Lower leg skin (tissue), 4 donors: ENCODE measurements at places on chromosomes 2 and 18.

GRCh38 chr2:51997571-51997970 lies 965.6 kb upstream of the NRXN1 start:
- DNase-seq, result no peak

DNA sequence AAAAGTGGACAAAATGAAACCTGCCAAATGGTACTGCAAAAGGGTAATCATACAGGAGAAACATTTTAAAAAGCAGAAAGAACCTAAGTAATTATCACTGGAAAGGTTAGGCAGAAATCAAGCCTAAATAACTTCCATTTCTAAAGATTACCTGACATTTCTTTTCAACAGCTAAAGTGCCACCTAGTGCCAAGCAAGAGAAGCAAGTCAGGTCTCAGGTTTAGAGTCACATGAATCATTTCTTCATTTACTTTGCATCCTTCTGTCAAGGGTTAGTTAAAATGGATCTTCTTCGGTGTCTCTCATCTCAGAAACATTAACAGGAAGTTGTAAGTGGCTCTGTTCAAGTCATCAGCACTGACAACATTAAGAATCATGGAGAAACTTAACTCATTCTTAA lies 90.3 kb downstream of the AKAIN1 start:
- no peak for DNase-seq

GRCh38 chr2:173008786-173009185 lies 66.9 kb upstream of the MAP3K20 start:
- DNase-seq, result no peak

DNA sequence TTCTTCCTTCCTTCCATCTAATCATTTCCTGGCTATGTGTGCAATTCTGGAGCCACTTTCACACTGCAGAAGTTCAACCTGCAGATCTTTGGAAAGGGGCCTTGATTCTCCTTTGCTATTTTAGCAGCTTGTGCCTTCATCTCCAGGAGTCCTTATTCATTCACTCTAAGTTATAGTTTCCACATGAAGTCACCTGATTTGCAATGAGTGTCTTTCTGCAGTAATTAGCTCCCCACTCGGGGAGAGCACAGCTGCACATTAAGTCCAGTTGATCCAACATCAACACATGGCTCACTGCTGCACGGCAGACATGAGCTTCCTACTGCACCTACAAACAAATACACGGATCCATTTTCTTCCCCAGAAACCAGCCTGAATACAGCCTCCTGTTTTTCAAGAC lies 323.1 kb upstream of the TNP1 start:
- no peak for DNase-seq

DNA sequence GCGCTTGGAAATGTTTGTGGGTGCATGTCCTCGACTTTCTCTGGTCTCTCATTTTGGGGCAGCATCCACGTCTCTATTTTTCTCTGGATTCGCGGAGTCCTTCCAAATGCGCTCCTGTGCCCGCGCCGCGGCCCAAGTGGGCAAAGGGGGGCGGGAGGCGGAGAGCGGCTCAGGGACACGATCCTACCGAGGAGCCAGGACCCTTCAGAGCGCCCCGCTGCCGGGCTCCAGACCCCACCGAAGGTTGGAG lies 990 bp downstream of the EPAS1 start:
- no peak for DNase-seq

- peak; percentile 52 for DNase-seq
These were observed 19.8 kb downstream of the CCT7 start for GRCh38 chr2:73253901-73254300.

GRCh38 chr2:60319031-60319547 lies 234.4 kb downstream of the BCL11A start:
- DNase-seq, result no peak

GRCh38 chr2:241904011-241904718 lies 34.6 kb downstream of the RTP5 start:
- no peak for DNase-seq

DNA sequence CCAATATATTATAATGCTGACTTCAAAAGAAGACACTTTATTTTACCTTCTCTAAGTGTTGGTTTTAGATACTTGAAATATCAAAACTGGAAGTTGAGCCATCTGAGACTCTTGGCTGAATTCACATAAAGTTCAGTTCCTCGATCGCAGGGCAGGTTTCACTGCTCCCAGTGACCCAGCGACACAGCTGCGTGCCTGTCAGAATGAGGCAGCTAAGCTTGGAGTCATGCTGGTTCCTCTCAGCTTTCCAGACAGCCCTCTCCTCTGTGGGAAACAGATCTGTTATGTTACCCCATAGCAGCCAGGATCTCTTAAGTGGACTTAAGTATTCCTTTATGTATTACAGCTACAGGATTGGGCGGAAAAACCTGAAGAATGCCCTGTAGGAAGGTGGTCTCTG lies 142.8 kb upstream of the ALPP start:
- DNase-seq, result no peak

DNA sequence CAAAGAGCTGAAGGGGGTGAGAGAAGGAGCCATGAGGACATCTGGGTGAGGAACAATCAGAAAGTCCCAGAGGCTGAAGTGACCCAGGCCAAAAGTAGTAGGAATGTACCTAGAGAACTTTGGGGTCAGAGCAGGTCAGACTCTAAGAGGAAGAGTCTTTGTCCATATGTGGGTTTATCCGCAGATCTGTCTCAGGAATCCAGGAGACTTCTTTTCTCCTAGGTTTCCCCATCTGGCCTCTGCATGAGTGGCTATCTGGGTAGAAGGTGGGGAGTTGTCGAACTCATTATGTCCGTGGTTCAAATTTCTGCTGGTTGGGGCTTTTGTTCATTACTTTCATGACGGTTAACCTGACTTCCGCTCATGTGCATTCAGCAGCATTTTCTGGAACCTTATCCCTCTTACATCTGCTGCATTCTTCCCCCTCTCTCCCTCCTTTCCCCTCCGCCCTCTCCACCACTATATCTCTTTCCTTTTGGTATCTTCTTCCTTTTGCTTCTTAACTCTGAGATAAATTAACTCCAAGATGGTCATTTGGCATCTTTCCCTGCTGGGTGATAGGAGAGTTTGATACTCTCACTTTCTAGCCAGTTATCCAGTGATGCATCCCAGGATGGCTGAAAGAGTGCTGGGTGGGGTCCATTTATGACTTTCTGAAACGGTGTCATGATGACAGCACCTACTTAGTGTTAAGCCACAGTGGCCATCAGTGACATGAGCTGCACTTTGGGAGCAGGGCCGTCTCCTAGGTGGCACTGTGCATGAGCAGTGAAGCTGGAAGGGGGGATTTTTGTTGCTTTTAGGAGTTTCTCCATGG lies 2.1 kb downstream of the LIPG start:
- no peak for DNase-seq

DNA sequence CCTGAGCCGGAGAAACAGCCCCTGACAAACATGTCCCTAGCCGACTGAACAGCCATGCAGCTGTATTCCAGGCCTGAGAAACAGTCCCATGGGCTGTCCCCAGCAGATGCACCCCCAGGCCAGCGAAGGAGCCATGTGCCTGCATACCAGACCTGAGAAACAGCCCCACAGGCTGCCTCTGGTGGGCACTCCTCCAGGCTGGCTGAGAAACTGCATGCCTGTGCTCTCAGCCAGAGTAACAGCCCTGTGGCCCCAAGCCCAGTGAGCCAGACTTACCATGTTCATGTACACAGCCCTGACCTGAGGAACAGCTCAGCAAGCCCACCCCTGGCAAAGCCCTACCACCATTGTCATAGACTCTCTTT lies 24.8 kb downstream of the BOLL start:
- no peak for DNase-seq

DNA sequence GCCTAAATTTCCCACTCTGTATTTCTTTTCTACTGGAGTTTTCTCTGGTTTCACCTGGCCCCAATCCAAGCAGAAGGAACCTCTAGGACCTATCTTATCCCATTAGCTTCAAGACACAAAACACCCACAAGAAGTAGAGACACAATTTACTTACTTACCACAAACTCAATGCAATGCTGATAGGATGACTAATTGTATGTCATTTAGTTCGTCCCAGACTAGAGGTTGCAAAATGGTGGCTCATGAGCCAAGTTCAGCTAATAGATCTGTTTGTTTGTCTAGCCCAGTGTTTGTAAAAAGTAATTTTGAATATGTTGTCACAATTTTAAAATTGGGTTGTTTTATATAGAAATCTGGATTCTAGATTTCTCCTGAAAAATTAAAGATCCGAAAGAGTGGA lies 34.7 kb upstream of the ZSWIM2 start:
- DNase-seq, result no peak

- DNase-seq, result no peak
These were observed 18.3 kb upstream of the KIF3C start for GRCh38 chr2:26000561-26001082.

DNA sequence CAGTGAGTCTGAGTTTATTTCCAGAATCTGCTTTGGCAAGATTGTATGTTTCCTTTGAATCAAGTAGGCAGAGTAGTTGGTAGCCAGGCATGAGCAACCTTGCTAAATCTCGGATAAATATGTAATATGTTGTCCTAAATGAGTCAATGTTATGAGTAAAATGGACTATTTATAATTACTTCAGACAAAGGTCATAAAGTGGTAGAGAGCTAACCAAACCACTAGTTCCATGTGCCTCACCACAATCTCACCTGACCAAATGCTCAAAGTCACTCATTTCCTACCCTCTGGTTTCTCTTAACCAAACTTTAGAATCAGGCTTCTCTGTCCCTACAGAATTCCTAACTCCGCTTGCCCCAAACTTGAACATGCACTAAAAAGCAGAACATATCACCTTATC lies 261.2 kb upstream of the FSIP2 start:
- DNase-seq, result no peak

DNA sequence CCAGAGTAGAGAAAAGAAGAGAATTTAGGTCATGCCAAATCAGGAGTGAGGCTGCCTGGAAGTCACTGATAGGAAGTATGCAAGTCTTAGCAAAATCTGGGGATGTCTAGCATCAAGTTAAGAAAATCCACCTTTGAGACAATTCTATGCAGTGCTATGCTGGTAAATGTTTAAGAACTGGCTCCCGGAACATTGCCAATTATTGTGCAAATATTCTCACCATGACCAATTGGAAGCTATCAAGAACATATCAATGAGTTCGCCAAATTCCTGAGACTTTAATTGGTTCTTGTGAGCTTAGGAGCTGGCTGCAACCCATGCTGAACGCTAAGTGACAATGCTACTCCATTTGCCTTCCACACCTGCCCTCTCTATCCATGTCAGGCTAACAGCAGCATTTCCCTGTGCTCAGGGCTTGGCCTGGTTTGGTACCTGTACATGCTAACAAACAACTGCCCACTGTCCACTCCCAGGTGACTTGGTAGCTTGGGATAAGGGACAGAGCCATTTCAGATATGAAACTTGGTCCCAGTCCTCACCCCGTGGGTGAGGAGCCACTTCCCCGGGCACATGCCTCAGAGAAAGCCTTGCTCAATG lies 172.9 kb upstream of the KLHL29 start:
- DNase-seq, result no peak

- no peak for DNase-seq
These were observed 114.2 kb upstream of the ID2 start for GRCh38 chr2:8567469-8568260.

- no peak for DNase-seq
These were observed 137.9 kb upstream of the RAB12 start for GRCh38 chr18:8471372-8471771.

- no peak for DNase-seq
These were observed 240.0 kb downstream of the RND3 start for GRCh38 chr2:150247481-150247880.

DNA sequence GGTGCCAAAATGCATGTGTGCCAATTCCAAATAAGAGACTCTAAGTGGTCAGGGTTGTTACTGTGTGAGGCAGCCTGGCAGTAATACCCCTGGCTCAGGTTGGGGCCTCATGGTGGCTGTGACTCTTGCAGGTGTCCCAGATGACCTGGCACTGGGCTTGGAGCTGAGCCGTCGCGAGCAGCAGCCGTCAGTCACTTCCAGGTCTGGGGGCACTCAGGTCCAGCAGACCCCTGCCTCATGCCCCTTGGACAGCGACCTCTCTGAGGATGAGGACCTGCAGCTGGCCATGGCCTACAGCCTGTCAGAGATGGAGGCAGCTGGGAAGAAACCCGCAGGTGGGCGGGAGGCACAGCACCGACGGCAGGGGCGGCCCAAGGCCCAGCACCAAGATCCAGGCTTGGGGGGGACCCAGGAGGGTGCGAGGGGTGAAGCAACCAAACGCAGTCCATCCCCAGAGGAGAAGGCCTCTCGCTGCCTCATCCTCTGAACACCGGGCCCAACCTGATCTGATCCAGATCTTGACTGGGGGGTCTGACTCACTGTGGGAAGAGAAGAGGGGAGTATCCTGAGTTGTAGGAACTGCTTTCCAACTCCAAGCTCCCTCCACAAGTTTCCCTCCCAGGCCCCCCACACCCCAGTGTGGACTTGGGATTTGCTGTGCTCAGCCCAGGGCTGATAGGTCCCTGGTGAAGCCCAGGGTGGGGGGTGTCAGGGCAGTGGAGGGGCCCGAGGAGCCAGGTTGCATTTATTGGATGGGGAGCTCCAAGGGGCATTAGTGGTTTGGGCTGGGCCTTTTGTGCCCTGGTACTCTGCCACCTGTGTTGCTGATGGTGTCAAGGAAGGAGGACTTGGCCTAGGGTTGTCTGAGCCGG lies 5.6 kb downstream of the DNAJB2 start:
- DNase-seq, result no peak

DNA sequence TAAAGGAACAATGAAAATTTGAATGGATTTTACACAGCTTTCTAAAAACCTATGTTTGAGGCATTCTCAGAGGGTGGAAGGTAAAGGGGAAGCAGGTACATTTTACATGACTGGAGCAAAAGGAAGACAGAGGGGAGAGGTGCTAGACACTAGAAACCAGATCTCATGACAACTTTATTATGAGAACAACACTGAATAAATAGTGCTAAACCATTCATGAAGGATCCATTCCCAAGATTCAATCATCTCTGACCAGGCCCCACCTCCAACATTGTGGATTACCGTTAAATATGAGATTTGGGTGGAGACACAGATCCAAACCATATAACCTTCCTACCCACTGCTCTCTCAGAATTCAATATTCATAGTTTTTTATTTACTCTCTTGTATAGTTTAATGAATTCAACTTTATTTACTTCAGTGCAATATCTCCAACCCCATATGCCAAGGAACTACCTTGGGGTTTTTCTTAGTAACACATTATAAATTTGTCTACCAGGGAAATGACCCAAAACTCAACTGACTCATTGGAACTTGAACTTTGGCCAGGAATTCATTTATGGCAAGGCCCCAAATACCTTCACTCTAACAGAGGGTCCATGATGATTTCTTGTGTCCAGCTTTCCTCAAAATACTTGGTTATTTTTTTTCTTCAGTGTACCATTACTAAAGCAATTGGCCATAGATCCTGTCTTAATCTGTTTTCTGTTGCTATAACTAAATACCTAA lies 317.8 kb downstream of the GULP1 start:
- DNase-seq, result no peak

- DNase-seq, result no peak
These were observed 4.8 kb upstream of the POU3F3 start for GRCh38 chr2:104849101-104849500.

GRCh38 chr2:65021709-65022108 lies 32.5 kb downstream of the SLC1A4 start:
- DNase-seq, result no peak

DNA sequence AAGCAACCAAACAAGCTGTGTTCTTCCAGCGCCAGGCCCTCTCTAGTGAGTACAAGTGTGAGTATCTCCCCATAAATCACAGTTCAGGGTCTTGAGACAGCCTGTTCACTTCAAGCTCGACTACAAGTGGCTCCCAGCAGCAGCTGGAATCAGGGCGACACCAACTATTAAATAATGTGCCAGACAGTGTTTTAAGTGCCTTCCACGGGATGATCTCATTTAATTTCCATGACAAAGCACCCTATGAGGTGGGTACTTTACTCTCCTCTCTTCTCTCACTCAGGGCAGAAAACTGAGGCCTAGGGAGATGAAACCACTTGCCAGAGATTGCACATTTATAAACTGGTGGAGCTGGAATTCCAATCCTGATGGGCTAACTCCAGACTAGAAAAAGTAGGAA lies 2.6 kb upstream of the FAM136A start:
- no peak for DNase-seq

GRCh38 chr2:108553209-108553919 lies 19.1 kb downstream of the LIMS1 start:
- DNase-seq, result no peak
